Activated naive CD4-positive, alpha-beta T cell treated with anti-CD3 and anti-CD28 coated beads, Interleukin-2, amount 50 U/mL, for 72 hours (primary cell): ENCODE measurements at places on chromosomes 6 and 20. TPM values are rescaled to one million over a fixed set of nuclear protein-coding genes. Genes with fewer than 3 reads are reported as not detected.
A peak's percentile ranks its signal among the peaks of the same experiment; 100 is the strongest.

The DDR1 gene
- total RNA-seq, result 15.2 TPM

GRCh38 chr20:59765599-59766177 lies 161.3 kb downstream of the PHACTR3 start:
- no peak for DNase-seq

The SIRT5 gene
- total RNA-seq, result 7.4 TPM

DNA sequence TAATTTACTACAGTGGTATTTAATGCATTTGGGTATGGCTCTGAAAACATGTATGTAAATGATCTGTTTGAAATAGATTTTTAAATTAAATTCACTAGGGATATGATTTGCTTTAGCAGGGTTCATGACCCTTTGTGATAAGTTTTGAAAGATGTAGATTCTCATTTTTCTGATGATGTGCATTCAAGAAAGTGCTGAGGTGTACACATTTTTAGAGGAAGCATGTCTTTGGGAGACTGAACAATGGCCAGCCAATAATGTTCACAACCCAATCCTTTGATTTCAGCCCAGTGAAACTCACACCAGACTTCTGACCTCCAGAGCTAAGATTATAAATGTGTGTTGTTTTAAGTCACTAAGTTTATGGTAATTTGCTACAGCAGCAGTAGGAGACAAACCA lies 71.1 kb downstream of the TMEM244 start:
- DNase-seq, result no peak

The EBF4 gene
- total RNA-seq, result 4.0 TPM

- no peak for DNase-seq
These were observed 77.2 kb downstream of the BACH2 start for GRCh38 chr6:90219209-90219985.

- DNase-seq, result no peak
These were observed 60.2 kb downstream of the CHMP4B start for GRCh38 chr20:33871362-33871761.

DNA sequence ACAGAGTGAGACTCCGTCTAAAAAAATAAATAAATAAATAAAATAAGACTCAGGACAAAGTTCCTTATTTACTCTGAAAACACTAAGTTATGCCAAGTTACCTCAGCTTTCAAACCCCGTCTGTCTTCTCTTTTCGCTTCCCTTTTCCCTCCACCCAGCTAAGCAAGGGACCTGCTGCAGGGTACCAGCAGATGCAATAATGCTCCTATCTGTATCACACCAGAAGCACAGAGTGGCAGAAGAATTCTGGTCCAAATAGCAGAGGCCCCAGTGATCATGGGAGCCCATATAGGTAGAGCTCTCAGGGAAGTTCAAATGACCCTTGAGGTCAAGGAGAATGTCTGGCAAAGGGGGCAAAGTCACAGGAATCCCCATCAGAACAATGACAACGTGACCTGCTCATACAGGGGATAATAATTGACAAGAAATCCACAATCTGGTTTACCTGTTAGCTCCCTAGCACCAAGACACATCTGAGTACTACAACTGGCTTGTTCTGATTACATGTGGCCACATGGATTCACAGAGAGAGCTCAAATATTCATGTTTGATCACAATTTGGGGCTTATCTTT lies 8.7 kb downstream of the GCM1 start:
- no peak for DNase-seq

GRCh38 chr6:11166948-11167347 lies 55.4 kb upstream of the ERVFRD-1 start:
- DNase-seq, result no peak

The PRSS16 gene
- total RNA-seq, result 1.3 TPM

DNA sequence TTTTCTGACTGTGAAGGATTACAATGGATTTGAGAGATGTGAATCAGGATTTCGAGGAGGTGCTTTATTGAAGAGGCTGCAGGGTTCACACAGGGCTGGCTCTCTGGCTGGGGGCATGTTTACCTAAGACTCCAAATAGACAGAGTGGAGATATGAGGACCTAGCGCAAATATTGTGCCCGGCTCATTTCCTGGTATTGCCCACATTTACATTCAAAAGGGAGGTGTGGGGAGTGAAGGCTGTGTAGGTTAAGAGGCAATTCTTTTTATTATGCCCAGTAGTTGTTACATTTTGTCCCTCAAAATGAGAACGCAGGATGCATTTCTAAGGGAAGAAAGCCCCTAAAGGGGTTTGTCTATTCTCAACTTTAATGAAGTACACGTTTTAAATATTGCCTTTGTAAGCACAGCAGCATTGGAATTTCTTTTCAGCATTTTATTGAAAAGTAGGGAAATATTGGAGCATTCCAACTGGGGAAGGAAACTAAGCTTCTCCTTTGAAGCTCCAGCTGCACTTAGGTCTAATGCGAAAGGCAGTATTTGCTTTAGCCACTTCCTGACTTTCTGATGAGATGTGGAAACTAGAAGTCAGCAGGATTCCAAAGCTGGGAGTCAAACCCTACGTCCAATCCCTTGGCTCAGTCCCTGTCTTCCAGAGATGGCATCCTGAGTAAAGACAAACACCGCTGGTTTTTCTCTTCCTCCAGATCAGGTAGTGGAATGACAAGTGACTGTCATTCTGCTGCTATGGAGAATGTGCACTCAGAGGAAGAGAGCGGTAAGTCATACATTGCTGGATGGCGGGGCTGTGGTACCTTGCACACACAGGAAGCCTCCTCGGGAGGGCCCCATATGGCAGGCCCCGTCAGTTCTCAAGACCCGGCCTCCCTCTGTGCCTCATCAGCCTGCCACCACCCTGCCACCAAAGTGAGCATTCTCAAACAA lies 70.7 kb downstream of the MYB start:
- no peak for DNase-seq

DNA sequence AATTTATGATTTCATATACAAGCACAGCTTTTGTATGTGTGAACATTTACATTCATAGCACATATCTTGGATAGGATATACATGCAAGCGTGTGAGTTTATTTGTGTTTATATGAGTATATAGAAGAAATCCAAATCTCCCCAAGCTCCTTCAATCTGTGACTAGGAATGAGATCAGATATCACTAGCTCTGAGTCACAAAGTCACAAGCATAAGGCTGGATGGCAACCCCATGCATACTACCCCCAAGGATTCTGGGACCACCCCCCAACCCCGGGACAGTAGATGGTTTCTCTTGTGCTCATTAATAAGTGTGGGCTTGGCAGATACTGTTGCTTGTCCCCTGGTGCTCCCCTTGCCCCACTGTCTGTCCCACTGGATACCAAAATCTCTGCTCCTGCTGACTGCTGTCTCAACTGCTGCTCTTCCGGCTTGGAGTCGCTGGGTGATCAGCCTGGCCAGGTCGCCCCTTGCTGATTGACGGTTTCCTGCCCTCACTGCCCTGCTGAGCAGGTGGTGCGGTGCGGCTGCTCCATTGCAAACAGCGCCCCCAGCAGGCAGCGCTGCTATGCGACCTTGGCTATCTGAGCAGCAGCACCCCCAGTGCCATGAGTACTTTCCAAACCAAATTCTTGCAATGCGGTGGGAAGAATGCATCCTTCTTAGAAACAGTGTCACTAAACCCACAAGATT lies 279.4 kb downstream of the CD83 start:
- DNase-seq, result no peak

The NOX3 gene
- total RNA-seq, result not detected

DNA sequence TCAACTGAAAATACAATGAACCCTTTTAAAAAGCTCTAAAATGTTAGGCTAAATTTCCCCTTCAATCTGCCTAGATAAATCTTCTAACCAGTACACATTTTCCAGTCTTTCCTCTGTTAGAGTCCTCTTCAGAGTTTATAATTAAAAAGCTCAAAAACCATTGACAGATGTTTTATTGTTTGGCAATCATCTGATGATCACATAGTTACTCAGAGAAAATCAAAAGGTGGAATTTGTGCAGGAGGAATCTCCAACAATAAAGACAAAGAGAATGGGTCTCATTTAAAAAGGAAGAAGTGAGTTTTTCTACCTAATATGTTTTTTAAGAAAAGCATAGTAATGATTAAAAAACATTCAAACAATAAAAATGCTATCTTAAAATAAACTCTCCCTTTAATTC lies 3.1 kb downstream of the TRAPPC3L start:
- no peak for DNase-seq

- DNase-seq, result no peak
These were observed 70.1 kb upstream of the AFDN start for GRCh38 chr6:167756597-167756996.

DNA sequence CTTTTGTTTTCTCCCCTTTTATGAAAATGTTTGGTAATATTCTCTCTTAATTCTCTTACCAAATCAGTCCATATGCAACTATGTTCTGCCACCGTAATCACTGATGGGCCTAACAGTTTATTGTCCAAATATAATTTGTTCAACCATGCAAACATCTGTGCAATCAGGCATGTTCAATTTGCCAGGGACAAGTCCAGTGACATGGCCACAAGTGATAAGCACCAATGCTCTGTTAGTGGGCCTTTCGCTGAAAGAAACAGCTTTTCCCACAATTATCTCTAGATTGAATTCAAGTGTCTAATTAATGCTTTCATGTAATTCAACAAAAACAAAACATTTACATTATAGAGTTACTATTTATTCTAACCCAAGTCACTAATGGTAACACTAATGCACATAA lies 53.3 kb downstream of the EPB41L2 start:
- DNase-seq, result no peak

The TSBP1 gene
- total RNA-seq, result not detected

GRCh38 chr6:157221049-157221816 lies 102.1 kb downstream of the TMEM242 start:
- DNase-seq, result peak; percentile 88

The PDE7B gene
- total RNA-seq, result 0.93 TPM

- DNase-seq, result no peak
These were observed 181.2 kb upstream of the SHLD1 start for GRCh38 chr20:5569021-5569420.

The C20orf204 gene
- 18.8 TPM for total RNA-seq

GRCh38 chr6:167856999-167857660 lies 30.4 kb downstream of the AFDN start:
- DNase-seq, result no peak

The SRMS gene
- total RNA-seq, result not detected

DNA sequence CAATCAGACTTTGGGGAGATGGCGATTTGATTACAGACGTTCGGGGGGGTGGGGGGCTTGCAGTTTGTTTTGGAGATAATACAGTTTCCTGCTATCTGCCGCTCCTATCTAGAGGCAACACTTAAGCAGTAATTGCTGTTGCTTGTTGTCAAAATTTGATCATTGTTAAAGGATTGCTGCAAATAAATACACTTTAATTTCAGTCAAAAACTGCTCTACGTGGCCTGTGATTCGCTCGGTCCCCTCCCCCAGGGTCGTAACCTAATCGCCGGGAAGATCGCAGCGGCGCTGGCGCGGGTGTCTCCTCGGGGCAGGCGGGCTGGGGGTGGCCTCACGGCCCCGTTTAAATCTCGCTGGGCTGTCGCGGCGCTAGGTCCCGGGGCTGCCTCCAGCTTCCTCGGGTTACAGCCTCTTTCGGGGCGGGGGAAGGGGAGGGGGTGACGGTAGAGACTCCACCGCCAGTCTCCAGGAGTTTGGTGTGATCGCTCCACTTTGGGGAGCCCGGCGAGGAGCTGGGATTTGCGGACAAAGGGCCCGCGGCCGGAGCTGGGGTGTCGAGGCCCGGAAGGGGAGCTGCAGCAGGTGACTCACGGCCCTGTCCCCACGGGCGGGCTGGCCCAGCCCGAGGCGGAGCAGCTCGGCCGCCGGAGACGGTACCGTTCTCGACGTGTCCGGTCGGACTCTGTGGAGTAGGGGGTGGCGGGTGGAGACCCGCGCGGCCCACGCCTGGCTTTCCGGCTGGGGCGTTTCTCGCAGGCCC lies 4.2 kb downstream of the FOXC1 start:
- DNase-seq, result no peak

DNA sequence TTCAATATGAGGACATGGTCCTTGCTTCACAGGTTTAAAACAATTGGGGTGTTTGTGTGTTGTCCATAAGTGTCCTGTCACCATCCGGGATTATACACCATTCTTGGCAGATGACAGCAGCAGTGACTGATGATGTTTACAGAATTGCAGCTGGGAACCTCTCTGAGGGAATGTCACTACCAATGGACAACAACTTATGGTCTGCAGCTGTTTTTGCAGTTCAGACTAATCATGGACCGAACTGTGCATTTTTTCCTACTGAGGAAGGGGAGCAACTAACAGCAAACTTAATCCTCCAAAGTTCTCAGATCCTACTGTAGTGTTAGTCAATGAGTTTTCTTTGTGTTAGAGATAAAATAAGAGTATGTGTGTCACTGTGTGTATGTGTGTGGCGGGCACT lies 26.0 kb downstream of the FAM229B start:
- no peak for DNase-seq

The NUP43 gene
- 98.5 TPM for total RNA-seq

The NMBR gene
- not detected for total RNA-seq

DNA sequence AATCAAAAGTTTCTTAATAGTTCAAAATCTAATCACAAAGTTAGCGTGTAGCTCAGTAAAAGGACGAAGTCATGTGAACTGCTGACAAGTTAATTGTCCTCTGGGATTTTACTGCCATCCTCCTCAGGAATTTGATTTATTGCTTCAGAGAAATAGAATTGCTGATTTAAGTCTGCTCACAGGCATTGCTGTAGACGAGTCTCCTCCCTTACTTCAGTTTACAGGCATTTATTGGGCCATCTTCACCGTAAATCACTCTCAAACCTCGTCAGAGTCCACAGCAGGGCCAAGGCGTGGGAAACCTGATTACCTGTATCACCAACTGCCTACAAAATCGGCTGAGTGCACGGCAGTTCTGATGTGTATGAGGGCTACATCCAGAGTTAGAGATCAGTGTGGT lies 119.1 kb upstream of the PDE10A start:
- DNase-seq, result no peak

DNA sequence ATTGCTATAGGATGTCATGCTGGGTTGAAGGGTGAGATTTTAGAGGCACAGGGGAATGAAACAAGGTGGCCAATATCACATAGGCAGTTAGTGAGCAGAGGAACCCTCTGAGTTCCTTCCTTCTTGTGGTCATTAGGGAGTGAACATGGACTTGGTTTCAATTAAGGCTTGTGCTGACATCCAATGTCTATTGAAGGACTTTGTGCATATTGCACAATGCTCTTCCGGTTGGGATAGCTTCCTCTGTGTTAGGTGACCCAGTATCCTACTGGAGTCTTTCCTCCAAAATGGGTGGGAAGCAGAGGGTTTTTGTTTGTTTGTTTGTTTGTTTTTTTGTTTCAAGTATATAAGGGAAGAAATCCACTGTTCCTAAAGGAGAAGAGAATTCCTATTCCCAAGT lies 98.5 kb downstream of the HDGFL1 start:
- DNase-seq, result no peak
